ENCODE measurements at places on chromosomes 13 and 19.

GRCh38 chr13:114339857-114340534 is 25.7 kb downstream of the CHAMP1 start:
- DNase-seq = no peak

DNA sequence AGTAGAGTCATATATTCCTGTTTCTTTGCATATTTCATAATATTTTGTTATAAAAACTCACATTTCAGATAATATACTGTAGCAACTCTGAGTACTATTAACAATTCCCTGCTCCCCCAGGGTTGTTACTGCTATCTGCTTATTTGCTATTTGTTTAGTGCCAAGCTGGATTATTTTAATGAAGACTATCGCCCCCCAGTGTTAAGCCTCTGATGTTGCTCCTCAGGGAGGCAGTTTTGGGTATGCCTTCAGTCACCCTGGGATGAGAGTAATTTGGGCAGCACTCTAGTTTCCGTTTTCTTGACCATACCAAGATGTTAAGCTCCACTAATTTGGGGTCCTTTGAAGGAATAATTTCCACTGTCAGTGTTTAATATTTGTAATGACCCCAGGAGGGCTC is 46.0 kb downstream of the MICU2 start:
- DNase-seq = no peak

- no peak for DNase-seq
Measured at GRCh38 chr13:91355826-91356710, 8.6 kb downstream of the MIR17HG start.

- no peak for DNase-seq
Measured at GRCh38 chr19:56740501-56740900, 68.9 kb upstream of the ZNF835 start.

GRCh38 chr13:90416938-90417337 is 930.5 kb upstream of the MIR17HG start:
- DNase-seq = no peak

DNA sequence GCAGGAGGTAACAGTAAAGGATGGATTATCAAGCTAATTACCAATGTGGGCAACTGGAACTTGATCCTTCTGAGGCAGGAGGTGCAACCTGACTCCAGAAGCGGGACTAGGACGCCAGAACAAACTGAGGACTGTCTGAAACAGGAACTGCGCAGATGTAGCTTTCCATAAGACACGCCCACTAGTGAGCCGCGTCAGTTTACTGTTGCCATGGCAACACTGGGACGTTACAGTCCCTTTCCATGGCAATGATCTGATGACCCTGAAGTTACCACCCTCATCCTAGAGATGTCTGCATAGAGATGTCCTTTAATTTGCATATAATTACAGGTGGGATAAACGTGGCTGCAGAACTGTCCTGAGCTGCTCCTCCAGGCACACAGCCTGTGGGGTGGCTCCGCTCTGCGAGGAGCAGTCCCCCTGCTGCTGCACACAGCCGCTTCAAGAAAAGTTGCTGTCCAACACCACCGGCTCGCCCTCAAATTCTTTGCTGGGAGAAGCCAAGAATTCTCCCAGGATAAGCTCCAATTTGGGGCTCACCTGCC is 816.6 kb downstream of the UQCRFS1 start:
- no peak for DNase-seq

GRCh38 chr19:58182989-58183816 is at the start of gene ZNF274:
ZNF274 (plus strand) TSS chr19:58183061; CDS start chr19:58183966, 905 bp downstream.
- DNase-seq = peak; percentile 92

- DNase-seq = no peak
Measured at GRCh38 chr13:100364591-100364990, 224.0 kb downstream of the GGACT start.

DNA sequence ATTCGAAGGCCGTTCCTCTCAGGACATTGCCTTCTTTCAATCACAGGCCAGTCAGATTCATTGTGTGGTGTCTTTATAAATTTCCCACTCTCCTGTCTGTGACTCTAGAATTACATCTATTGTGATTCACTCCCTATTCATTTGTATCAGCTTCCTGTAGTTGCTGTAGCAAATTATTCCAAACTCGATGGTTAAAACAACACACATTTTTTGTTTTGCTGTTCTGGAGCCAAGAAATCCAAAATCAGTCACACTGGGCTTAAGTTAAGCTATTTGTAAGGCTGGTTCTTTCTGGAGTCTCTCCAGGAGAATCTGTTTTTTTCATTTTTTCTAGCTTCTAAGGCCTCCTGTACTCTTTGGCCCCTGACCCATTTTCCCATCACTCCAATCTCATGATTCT is 1487.0 kb upstream of the SLC10A2 start:
- DNase-seq = no peak

- DNase-seq = no peak
Measured at GRCh38 chr19:3403489-3404323, 37.3 kb downstream of the NFIC start.

DNA sequence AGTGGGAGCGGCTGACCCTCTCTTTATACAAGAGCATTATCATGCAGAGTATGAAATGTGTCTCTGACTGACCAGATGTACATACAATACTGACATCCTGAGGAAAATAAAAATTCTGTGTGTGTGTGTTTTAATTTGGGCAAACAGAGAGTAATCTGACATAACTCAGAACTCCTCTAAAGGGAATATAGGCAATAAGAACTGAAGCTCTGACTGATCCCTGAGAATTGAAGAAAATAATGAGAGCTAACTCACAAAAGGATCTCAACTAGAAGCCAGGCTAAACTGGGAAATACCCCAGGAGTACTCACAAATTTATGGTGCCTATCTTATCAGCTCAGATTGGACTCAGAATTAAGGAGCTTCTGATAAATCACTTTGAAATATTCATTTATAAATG is 539.9 kb downstream of the OLFM4 start:
- no peak for DNase-seq

DNA sequence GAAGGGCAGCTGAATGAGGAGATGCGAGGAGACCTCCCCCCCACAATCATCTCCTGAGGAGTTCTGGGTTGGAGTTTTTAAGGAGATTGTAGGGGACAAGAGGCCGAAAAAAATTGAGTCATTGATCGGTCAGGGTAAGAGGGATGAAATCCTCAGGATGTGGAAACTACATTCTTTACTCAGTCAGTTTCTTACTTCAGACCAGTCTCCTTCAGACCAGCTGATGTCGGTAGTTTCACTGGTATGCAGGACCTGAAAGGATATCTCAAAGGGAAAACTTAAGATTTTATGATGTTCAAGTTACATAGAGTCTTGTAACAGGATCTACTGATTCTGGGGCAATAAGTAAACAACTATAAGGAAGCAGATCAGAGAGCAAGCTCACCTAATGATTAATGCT is 51.7 kb upstream of the RFXAP start:
- DNase-seq = no peak

DNA sequence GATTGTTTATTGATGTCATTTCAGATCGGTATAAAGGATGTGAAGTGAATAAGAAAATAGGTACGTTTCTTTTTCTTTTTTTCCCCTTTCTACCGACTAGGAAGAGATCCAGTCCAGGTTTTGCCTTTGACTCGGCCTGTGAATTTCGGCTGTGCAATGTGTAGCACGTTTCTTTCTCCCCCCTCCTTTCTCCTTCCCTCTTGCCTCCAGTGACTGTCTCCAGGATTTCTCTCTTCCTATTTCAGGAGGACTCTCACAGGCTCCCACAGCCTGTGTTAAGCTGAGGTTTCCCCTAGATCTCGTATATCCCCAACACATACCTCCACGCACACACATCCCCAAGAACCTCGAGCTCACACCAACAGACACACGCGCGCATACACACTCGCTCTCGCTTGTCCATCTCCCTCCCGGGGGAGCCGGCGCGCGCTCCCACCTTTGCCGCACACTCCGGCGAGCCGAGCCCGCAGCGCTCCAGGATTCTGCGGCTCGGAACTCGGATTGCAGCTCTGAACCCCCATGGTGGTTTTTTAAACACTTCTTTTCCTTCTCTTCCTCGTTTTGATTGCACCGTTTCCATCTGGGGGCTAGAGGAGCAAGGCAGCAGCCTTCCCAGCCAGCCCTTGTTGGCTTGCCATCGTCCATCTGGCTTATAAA is at the start of gene GPC6:
GPC6 (plus strand) TSS at position 185 of the 657 bp plus-strand sequence.
- DNase-seq = no peak

- no peak for DNase-seq
Measured at GRCh38 chr13:94956417-94957110, 244.2 kb upstream of the SOX21 start.

GRCh38 chr19:17263712-17264640 is 569 bp downstream of the USHBP1 start:
- DNase-seq = no peak

DNA sequence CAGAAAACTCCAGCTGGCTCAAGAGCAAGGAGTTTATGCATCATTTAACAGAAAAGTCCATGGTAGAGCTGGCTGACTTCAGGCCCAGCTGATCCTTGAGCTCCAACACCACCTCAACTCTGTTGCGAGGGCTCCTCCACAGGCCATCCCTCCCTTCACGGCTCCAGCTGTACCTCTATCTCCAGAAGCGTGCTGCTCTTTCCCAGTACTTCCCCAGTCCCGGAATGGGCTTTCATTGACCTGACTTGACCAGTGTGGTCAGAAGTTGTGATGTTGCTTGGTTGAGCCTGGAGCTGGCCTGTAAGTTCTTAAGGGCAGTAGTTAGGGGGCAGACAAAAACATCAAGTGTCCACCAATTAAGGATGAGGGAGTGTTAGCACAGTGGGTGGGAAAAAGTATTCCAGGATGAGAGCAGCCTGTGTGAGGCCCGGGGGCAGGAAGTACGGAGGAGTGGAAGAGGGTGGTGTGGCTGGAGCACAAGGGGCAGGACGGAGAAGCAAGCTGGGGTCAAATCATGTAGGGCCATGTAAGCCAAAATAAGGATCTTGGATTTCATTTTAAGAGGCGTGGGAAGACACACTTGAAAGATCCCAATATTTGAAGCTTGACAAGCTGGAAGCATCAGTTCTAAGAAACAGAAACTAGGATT is 24.0 kb downstream of the SKA3 start:
- no peak for DNase-seq

GRCh38 chr13:102620516-102620915 is 23.7 kb downstream of the TPP2 start:
- DNase-seq = no peak

GRCh38 chr19:35284153-35285094 is 2.1 kb downstream of the HAMP start:
- DNase-seq = no peak

DNA sequence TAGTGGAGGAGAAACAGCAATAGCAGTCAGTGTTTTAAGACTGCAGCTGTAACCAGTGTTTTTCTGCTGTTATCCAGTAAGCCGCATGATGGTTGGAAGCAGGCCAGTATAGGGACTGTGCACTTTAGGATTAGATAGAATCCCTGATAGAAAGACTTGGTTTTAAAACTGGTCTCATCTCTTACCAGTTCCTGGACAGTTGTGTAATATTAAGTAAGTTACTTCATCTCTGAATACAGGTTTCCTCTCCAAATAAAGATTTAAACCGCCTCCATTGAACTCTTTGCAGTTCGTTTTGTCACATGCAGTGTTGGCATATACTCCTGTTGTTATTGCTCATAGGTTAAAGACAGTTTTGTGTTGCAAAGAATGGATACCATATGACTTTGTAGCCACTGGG is 25.6 kb downstream of the URI1 start:
- no peak for DNase-seq

DNA sequence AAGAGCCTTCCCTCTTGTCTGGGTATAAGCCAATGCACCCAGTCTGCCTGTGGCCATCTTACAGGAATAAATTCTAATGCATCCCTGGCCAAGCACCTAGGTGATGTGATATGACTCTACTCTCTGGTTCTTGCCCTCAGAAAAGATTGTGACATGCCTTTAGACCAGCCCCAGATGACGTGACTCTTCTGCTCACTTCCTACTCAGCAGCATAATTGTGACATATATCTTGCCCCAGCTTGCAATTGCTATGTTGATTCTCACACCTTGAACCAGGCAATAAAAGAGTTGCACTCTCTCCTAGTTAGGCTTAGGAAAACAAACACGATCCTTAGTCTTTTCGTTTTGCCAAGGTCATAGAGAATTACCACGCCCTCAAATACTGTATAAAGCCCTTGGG is 13.3 kb upstream of the ZNF726 start:
- no peak for DNase-seq

GRCh38 chr13:110316196-110316595 is 9.1 kb downstream of the COL4A2 start:
- DNase-seq = no peak

- DNase-seq = no peak
Measured at GRCh38 chr19:7648265-7649014, 11.5 kb downstream of the STXBP2 start.

DNA sequence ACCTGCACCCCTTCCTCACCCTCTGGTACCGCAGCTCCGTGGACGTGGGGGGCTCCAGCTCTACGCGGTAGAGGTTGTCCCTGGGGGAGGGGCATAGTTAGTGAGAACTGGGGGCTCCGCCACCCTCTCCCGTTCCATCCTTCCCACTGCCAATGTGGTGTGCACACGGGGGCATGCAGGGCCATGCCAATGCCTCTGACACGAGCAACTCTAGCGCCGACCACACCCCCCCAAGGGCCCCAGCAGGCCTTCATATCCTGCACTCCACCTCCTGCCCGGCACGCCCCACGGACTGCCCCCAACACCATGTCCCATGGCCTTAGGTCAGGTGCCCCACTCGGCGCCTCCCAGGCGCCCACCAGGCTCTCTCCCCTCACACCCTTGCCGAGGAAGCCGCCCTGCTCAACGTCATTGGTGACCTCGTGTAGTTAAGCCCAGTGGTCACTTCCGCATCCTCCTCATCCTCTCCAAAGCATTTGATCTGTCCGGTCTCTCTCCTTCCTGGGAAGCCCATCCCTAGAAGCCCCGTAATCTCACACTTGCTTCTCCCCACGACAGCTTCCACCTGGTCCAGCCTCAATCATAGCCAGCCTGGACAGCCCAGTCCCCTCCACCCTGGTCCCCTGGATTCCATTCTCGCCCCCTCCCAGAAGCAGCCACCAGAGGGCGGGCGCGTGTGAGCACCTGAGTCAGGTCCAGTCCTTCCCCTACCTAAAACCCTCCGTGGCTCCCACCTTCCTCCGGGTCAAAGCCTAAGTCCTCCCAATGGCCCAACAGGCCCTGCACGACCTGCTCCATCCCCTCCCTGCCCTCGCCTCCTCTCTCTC is 2.1 kb downstream of the SEMA6B start:
- DNase-seq = peak; percentile 56

DNA sequence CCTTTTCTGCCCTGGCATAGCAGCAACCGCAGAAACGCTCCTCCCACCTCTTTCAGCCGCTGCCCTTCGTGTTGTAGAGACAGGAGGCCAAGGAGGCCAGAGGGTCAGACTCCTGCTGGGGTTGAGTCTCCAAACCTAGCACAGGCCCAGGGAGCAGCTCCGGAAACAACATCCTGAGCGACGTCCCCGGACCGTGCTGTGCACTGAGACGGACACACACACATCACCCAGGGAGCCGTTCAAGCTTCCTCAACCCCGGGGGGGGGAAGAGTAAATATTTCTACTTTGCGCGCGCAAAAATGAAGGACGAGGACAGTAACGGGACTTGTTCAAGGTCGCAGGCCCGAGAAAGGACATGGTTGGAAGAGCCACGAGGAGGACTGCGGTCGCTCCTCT is 657 bp downstream of the ZNF550 start:
- DNase-seq = no peak

DNA sequence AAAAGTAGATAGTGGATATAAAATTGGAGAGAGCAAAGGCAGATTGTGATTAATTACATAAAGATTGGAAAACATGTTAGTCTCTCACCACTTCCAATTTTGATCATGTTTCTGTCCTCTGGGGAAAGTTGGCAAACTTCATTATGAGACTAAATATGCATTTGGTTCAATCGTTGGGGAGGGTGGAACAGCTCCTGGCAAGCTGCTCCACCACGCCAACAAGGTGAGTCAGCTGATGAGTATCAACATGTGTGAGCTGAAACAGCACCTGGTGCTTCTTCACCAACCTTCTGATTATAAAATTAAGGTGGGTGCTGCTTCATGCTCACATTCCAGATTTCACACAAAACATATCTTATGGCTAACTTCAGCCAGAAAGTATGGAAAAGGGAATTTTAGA is 1784.6 kb downstream of the SLITRK5 start:
- DNase-seq = peak; percentile 80

All from RWPE2 (cell line).